ENCODE measurements at places on chromosomes 12 and 14.

DNA sequence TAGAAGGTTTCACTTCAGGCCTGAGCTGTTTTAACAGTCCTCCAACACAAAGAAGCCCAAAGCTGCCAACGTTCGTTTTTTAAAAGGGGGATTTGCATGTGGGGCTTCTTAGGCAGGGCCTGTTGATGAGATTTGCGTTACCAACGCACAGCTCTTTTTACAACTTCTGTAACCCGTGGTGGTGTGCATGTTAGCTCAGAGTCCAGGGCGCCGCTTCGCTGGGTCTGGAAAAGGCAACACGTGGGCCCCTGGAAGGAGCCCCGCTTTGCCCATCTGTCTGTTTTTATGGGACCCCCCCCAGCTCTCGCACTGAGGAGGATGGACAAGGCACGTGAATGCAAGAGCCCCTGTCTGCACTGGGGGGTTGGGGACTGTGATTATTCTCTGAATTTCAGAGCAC lies 84.0 kb downstream of the ESR2 start:
- DNase-seq, result no peak

GRCh38 chr12:52525661-52526499 lies 5.7 kb upstream of the KRT5 start:
- DNase-seq, result no peak

DNA sequence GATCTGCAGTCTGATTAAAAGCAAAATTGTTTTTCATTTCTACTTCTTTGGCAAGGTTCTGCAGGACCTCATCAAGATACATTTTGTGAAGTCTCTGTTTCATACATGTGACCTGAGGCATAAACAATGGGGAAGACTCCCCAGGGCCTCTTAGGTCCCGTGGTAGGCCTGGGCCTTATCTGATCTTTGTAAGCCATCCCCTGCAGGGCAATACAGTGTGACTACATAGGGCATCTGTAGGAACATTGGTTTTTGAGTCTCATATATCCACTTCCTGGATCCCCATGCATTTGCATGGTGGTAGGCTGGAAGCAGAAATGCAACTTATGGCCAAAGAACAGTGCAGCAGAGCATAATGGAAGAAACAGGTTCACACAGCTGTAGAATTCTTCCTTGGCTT lies 6.0 kb downstream of the FAR2 start:
- no peak for DNase-seq

DNA sequence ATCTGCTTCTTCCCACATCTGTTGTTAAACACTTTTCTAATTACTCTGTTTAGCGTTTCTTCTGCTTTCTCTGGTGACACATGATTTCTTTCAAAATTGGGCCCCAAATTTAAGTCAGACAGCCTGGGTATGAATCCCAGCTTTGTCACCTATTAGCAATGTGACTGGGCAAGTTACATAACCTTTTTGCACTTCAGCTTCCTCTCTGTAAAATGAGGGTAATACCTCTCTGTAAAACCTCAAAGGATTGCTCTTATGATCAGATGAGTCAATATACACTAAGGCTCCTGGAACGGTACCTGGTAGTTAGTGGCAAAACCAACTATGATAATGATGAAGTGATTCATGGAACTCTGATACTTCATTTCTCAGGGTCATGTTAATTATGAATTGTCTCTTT lies 33.0 kb downstream of the E2F7 start:
- DNase-seq, result no peak

- DNase-seq, result no peak
Measured at GRCh38 chr12:34387711-34388635, 365.7 kb downstream of the ALG10 start.
